ENCODE measurements at places on chromosomes 5 and 9.

DNA sequence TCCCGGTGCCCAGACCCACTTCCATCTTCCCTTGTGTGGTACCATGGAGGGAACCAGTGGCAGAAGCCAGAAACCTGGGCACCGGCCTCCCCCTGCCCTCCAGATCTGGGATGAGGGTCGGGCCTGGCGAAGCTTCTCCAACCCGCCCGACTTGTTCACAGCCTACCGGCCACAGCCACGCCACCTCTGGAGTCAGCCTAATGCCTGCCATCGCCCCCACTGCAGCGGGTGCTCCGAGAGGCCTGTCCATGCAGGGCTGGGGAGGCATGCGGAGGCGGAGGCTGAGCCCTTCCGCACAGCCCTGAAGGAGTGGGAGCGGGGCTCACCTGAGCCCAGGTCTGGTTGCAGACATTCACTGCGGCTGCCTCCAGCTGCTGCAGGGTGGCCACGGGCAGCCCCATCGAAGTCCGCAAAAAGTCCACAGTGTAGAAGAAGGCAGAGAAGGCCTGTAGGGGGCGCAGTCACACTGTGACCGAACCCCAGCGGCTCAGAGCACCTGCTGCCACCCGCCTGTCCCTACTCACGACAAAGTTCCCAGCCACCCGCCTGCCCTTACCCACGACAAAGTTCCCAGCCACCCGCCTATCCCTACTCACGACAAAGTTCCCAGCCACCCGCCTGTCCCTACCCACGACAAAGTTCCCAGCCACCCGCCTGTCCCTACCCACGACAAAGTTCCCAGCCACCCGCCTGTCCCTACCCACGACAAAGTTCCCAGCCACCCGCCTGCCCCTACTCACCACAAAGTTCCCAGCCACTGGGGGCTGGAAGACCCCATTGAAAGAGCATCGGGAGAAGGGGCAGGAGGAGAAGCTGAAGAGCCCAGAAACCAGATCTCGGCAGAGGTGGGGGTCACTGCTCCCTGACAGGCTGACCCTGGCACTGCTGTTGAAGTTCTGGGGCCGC is 3.8 kb upstream of the NPDC1 start:
- no peak for DNase-seq

- no peak for DNase-seq
Observed at GRCh38 chr5:107794741-107795140, 124.0 kb upstream of the EFNA5 start.

GRCh38 chr9:92325991-92326500 is 293 bp downstream of the CENPP start:
- DNase-seq: no peak

GRCh38 chr9:77161966-77162365 is 15.4 kb upstream of the VPS13A start:
- no peak for DNase-seq

DNA sequence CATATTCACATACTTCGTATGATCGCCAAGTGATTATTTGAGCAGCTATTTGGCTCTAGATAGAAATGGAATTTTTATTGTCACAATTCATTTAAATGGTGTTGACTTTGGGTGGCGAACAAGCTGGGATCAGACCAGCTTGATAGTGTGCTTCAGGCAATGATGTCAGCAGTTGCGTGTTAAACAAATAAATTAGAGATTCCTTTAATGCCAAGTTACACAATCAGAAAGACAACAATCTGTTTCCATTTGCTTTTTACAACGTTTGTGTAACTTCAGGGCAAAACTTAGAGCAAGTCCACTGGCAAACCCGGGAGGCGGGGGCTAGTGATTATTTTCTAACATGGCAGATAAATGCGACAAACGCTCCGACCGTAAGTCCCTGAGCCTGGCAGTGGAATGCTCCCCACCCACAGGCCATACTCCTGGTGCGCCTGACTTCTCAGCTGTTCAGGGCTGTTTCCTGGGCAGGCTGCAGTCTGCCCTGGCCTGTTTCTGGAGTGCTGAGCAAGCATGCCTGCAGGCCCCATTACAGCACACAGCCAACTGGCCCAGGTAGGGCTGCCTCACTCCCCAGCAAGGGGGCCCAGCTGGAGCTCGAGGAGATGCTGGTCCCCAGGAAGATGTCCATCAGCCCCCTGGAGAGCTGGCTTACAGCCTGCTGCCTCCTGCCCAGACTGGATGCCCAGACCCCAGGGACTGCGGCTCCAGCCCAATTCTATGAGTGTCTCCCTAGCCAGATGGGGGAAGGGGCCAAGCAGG is 88.7 kb downstream of the BASP1 start:
- no peak for DNase-seq

DNA sequence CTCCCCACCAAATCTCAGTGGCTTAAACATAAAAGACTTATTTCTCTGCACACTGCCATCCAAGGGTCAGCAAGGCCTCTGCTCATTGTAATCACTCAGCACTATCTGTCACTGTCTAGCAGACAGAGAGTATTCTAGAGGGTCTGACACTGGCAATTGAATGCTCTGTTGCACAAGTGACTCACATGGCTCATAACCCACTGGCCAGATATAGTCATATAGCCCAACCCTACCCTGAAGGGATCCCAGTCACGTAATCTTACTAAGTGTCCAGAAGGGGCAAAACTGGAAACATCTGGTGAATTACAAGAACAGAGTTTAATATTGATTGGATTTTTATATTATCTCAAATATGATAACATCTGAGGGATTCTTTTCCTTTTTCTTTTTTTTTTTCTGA is 80.7 kb downstream of the TSSK1B start:
- no peak for DNase-seq

GRCh38 chr9:23730364-23730763 is 95.7 kb downstream of the ELAVL2 start:
- DNase-seq: no peak

DNA sequence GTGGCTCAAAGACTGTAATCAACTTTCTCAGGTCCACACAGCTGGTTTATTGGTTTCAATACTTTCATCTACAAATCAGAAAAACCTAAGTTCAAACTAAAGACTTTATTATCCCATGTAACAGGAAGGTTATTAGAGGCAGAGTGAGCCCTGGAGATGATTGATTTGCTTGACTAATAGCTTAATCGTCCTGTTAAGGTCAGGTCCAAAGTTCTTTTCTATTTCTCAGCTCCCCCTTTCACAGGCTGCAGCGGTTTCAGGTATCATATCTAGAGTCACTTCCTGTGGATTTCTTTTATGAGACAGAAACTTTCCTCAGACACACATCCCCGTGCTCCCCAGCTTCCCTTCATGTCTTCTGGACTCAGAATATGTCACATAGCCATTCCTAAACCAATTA is 166.4 kb downstream of the PRELID2 start:
- no peak for DNase-seq

GRCh38 chr5:131647048-131647769 is 12.2 kb upstream of the RAPGEF6 start:
- DNase-seq: no peak

DNA sequence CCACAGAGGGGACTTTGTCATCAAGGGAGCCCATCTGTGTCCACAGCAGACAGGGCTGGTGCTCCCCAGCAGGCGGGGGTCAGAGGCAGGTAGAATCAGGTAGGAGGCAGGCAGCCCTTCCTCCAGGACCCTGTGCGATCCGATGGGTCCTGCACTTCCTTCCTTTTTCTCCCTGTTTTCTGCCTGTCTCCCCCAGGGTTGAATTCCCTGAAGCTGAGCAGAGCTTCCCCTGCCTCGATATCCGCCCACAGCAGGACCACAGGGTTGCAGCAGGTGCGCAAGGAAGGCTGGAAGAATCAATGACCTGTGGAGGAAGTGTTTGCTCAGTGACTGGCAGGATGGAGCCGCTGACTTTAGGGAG is 69.2 kb downstream of the MRPL36 start:
- DNase-seq: no peak

DNA sequence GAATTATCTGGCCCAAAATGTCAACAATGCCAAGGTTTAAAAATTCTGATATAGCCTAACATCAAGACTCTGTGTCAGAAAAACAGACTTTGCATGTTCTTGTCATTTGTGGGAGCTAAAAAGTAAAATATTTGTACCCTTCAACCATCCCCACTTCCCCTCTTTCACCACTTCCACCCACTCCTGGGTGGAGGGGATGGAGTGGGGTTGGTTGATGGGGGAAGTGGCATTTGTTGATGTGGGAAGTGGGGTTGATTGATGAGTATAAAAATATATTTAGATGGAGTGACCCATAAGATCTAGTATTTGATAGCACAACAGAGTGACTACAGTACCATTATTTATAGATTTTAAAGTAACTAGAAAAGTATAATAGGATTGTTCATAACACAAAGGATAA is 55.0 kb upstream of the C9orf72 start:
- DNase-seq: no peak

GRCh38 chr9:8666060-8666459 is 866.5 kb upstream of the DMAC1 start:
- DNase-seq: no peak

- no peak for DNase-seq
Observed at GRCh38 chr9:92342825-92343488, 17.2 kb downstream of the CENPP start.

- DNase-seq: no peak
Observed at GRCh38 chr5:100676817-100677631, 141.8 kb downstream of the FAM174A start.

- no peak for DNase-seq
Observed at GRCh38 chr5:28310696-28311095, 1272.3 kb upstream of the CDH9 start.

- no peak for DNase-seq
Observed at GRCh38 chr5:77843570-77844372, 67.6 kb upstream of the TBCA start.

DNA sequence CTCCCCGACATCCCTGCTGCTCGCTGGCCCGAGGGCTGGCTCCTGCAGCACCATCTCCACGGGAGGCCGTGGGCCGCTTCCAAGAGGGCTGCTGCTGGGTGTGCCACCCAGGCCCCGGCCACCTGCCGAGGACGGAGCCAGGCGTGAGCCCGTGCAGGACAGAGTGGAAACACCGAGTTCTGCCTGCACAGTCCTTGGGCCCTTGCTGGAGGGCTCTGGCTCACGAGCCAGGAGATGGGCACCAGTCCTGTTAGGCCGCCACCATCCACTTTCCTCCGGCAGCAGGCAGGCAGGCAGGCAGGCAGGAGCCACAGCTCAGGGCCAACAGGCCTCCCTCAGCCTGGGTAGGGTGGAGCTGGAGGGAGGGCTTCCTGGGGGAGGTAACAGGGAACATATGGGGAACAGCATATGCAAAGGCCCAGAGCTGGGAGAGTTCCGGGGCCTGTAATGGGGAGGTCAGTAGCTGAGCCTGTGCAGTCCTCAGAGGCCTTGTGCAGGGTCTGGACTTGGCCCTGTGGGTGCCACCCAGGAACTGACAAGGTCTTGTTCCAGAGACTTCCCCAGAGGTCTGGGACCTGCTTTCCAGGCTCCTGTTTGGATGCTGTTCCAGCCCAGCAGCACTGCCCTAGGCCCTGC is 31.9 kb downstream of the RXRA start:
- DNase-seq: no peak

GRCh38 chr9:115687356-115687755 is 466.2 kb upstream of the PAPPA start:
- no peak for DNase-seq

GRCh38 chr5:124650147-124650561 is 96.3 kb downstream of the ZNF608 start:
- DNase-seq: no peak

DNA sequence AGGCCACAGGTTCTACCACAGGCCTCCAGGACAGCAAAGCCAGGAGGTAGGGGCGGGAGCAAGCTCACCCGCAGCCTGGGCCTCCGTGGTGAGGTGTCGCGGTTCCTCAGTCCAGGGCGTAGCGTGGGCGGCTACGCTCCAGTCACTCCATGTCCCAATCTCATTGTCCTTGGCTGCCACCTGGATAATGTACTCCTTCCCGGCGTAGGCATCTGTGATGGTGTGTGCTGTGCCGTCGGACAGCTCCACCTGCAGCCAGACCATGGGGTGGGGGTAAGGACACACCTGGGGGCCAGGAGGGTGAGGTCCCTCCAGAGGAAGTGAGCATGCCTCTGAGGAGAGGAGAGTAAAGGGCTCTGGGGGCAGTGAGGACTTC is 29.8 kb upstream of the ENHO start:
- DNase-seq: no peak

DNA sequence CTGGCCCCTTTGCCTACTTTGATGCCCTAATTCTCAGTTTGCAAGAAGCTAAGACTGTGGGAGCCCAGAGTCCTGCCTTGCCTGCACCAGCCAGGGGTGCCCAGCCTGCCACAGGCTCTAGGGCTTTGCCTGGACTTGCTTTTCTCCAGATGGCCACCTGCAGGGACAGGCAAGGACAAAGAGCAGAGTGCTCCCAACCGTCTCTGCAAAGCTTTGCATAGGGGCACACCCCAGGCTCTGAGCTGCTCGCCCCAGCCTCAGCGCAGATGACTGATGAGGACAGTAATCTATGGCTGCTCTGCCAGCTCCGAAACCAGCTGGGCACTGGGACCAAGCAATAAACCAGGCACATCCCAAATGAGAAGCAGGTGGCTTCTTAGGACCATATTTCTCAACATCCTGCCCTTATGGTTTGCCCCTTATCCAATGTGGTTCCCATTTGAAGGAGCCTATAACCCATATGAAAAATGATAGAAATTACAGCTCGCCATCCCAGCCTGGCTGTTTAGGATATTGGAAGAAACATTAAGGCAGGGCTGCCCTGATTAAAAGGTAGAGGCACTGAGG is 25.4 kb upstream of the TCF7 start:
- DNase-seq: no peak

DNA sequence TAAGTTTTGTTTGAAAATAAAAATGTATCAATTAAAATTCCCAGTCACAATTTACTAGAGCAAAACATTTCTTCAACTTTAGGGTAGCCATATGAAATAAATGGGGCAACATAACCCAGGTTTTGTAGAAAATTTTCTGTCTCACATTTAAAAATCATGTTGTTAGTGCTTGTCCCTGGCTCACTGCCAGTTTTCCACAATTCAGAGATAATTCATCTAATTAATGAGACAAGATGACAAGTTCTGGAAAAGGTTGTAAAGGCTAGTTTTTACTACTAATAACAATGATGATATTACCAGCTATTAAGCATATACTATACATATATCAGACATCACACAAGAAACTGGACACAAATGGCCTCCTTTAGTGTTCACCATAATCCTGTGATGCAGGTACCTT is 45.9 kb downstream of the MEGF9 start:
- no peak for DNase-seq

GRCh38 chr9:73683862-73684591 is 532.4 kb downstream of the ANXA1 start:
- no peak for DNase-seq

GRCh38 chr5:137888863-137889759 is at the start of gene PKD2L2:
Gene PKD2L2 (plus strand): TSS chr5:137889457. CDS start chr5:137889492, 35 bp downstream.
- DNase-seq: peak; percentile 61

All from T follicular helper cell (primary cell).